DMS79 (cell line): ENCODE measurements at places on chromosomes 7 and 10.

DNA sequence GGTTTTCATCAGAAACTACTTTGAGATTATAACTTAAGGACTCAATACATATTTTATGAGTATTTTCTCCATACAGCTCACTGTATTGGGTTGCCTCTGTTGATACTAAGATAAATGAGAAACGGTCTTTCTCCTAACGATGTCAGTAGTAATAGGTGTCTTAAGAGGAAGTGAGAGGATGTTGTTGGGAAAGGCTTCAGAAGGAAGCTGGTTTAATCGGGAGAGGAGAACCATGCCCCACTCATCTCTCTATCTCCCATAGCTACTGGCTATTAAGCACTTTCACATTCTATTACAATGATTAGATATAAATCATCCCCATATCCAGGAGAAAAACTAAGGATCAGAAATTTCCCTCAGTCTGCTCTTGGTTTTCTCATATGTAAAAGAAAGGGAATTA is 2.0 kb downstream of the CLEC5A start:
- no peak for DNase-seq

- DNase-seq, result no peak
Observed at GRCh38 chr7:41880107-41880506, 177.2 kb upstream of the INHBA start.

DNA sequence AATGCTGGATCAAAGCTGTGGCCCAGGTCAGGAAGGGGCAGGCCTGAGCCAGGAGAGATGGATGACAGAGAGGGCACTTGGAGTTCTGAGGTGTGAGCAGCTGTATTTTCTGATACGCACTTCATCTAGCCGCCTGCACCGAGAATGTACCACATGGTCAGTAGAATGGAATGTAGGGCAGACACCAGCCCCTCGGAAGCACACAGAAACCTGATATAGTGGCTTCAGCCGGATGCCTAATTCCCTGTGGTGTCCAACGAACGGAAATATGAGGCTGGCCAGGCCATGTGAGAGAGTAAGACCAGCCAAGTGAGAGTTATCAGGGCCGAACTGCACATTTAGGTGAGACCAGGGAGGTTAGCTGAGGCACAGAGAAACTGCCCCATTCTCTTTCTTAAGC is 46.7 kb upstream of the PLCE1 start:
- no peak for DNase-seq

- DNase-seq, result peak; percentile 81
Observed at GRCh38 chr7:105837765-105838626, 38.4 kb downstream of the ATXN7L1 start.

DNA sequence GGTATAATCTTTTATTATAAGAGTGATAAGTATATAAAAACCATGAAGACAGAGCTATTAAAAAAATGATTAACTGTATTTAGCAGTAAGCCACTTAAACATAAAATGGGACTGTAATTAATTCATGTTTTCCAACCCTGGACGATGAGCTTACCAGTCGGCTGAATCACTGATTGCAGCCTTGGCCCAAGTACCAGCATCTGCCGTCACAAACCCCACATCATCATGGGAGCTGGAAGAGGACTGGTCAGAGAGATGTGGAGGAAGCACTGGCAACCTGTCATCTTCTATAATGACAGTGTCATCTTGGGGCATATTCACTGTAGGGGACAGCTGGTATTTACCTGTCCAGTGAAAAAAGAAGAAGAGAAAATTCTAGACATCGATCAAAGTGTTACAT is 473.6 kb downstream of the PARD3 start:
- no peak for DNase-seq

DNA sequence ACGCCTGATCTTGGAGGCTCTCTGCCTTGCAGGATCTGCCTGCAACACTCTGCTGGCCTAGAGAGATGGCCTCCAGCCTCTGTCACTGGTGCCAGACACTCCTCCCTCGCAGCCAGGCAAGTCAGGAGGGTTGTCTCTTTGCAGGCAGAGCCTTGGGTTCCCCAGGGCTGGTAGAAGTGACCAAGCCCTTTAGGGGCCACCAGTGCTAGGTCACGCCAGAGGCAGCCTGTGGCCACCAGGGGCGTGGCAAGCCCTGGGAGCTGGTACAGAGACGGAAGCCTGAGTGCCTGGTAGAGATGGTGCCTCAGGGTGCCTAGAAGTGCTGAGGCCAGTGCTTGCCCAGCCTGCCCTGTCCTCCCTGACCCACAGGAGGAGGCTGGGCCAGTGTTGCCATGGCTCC is 9.1 kb downstream of the ADCYAP1R1 start:
- no peak for DNase-seq

DNA sequence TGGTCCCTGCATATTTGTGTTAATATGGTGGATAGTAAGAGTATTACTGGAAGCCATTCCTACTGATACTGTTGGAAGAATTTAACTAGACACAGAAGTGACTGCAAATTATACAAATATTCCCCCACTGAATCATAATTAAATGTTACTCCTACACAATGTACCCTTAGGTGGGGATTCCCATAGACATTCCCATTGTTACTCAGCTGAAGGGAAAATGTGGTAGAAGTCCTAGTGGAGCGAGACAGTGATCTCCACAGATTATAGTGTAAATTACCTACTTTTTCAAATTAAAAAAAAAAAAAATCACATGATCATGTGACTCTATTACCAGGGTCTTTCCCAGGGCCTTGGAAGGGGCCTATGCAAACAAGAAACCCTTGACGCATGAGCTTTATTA is 611.8 kb downstream of the LRMDA start:
- no peak for DNase-seq

GRCh38 chr7:86768394-86768793 is 124.7 kb downstream of the GRM3 start:
- no peak for DNase-seq

DNA sequence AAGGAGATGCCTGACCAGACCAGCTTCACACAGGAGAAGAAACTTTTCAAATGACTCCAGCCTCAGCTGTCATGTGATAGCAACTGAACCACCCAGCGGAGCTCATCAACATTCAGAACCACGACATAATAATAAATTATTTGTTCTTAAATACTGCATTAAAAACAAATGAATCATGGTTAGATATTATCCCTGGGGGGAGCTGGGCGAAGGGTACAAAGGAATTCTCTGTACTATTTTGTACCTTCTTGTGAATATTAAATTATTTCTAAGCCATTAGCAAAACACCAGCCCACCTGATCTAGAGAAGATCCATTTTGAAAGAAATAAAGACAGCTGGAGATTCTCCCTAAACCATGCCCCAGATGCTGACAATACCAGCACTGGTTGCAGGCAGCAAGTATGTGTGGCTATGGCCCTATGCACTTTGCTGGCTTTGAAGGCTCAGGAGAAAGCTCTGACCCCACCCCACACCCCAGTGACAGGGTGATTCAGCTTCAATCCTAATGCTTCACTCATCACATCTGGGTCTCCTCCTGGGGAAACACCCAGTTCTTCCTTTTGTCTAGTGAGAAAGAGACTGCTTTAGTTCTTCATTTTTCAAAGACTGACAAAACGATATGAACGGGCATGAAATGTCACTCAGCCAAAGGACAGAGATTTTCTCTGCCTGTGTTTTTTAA is 45.5 kb upstream of the NKX2-3 start:
- no peak for DNase-seq

DNA sequence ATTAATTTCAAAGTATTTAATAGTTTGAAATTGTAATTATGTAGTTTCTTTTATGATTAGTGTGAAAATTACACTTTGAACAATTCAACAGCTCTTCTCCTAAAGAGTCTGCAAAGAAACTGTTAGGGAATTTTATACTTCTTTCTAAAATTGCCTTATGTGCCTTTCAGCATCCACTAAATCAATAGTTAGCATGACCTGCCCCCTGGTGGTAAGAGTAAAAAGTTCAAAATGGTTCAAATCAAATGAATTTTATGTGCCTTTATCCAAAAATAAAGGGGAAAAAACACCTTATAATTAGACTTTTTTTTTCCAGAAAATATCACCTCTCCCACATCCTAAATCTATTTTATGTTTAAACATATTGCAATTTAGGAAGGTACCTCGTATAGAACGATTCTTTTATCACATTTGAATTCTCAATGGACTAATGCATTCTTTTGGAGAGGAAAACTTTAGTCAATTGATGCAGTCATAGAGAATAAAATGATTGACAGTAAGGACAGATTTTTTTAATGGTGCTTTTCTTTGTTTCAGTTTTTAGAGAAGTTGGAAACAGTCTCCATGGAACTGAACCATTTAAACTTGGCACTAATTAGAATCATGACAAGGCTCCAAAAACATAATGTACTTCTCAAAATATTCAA is 163.7 kb downstream of the SEMA3D start:
- DNase-seq, result no peak

DNA sequence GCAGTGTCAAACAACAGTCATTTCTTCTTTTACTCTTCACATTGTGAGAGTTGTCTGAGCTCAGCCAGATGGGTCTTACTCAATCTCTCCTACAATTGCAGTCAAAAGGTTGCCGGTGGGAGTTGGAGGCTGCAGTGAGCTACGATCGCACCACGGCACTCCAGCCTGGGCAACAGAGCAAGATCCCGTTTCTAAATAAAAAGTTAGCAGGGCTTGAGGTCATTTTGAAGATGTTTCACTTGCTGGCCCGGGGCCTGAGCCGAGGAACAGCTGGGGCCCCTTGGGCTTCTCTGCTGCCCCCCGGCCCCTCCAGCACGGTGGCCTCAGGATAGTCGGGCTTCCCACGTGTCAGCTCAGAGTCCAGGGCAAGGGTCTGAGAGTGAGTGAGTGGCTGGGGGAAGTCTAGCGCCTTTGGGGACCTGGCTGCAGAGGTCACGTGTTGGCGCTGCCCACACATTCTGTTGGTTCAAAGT is 40.4 kb downstream of the GTF2IRD1 start:
- no peak for DNase-seq

DNA sequence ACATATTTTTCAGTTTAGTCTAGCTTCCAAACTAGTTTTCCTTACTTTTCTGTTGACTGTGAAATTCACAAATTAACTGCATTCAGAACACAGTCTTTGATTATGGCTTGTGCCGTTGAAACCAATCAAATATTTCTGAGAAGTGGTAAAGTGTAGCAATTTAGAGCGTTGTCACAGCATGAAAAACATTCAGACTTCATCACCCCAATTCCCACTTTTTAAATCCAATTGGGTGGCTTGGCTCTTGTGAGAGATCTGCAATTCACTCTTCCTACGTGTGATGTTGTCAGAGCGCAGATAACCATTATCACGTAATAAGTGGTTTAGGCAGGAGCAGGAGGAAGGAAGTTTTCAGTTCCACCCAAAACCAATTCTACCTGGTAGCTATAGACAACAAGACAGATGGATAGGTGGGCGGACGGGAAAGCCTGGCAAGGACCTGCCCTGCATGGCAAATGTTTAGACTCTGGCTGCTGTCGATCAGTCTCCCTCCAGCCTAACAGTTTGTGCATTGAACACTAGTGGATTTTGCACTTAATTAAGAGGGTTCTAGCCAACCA is 8.9 kb downstream of the COBL start:
- no peak for DNase-seq

DNA sequence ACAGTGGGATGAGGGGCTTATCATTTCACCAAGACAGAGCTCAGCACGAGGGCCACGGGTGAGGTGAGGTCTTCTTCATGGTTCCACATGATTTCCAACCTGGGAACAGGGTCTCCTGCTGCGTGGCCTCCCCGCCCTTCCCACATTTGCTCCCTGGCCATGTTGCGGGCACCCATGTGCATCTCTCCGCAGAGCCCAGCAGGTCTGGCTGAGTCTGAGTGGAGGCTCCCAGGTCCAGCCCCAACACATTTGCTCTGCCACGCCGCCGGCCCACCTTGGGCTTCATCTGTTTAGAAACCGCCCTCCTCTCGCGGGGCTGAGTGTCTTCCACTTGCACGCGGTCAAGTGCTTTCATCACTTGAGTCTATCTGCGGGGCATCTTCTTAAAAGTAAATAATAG is 14.8 kb upstream of the PRKAR1B start:
- DNase-seq, result no peak

- DNase-seq, result no peak
Observed at GRCh38 chr7:142793156-142793555, 22.4 kb downstream of the PRSS2 start.

- no peak for DNase-seq
Observed at GRCh38 chr10:121159670-121160069, 308.5 kb downstream of the WDR11 start.

DNA sequence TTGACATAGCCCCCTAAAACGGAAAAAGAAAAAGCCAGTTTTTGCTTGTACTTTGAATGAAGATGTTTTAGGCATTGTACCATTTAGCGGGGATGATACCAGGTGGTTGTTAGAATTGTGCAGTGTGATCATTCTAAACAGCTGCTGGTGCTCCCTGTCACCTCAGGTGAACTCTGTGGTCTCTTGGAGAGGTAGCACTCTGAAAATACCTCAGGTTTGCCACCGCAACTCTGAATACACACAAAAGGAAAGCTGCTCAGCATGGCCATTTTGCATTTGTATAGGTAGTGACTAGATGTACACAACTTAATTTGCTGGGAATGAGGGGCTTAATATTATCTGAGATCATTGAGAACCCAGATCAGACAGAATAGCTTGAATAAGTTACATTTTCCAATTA is 52.6 kb downstream of the PLEKHA8 start:
- peak; percentile 12 for DNase-seq

GRCh38 chr7:69765879-69766278 is 167.6 kb downstream of the AUTS2 start:
- no peak for DNase-seq

DNA sequence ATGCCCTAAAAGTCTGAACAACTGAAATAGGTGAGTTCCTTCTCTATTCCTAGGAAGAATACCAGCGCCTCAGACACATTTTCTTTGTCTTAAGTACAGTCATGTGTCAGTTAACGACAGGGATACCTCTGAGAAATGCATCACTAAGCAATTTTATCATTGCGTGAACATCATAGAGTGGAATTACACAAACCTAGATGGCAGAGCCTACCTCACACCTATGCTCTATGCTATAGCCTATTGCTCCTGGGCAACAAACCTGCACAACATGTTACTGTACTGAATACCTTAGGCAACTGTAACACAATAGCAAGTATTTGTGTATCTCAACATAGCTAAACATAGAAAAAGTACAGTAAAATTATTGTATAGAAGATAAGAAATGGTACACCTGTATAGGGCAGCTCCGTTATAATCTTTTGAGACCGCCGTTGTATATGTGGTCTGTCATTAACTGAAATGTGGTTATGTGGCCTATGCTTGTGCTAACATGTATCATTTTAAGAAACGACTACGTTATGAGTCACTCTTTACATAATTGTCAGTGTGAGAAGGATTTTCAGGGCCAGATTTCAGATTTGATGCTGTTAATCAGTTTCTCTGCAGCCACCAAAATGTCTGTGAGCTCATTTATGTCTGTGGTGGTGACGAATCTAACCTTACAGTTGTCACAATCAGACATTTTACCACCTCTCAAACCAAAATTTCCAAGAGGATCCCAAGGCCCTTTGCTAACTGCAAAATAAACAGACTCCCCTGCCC is 66.1 kb upstream of the STK17A start:
- DNase-seq, result no peak

GRCh38 chr10:15374566-15374965 is 3.5 kb upstream of the FAM171A1 start:
- no peak for DNase-seq
